ENCODE measurements at places on chromosomes 5 and 9. TPM values are rescaled to one million over a fixed set of nuclear protein-coding genes. Genes with fewer than 3 reads are reported as not detected.

The DENND4C gene
- 85.6 TPM for total RNA-seq

The SH2D3C gene
- total RNA-seq = 0.37 TPM

The SLC28A3 gene
- under 0.01 TPM for total RNA-seq

The ARID3C gene
- total RNA-seq = under 0.01 TPM

All from subcutaneous preadipocyte (primary cell).